ENCODE measurements at places on chromosomes 2 and 18.

- DNase-seq: no peak
These were observed 181.3 kb downstream of the ALPK2 start for GRCh38 chr18:58447402-58448095.

DNA sequence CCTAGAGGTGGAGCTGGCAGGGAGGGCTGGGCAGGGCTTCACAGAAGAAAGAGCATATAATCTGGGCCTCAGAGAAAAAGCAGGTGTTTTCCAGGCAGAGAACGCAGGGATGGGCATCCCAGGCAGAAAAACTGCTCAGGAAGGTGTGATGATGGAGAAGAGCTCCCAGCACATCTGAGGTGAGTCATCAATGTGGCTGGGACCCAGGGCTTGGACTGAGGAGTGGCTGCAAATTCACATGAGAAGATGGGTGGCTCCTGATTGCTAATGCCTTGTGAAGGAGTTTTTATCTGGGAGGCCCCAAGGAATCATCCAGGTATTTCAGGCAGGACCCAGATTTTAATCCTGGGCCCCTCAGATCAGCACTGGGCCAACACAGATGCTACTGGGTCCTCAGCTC, 10.2 kb downstream of the IL1F10 start:
- no peak for DNase-seq

- no peak for DNase-seq
These were observed 425.4 kb upstream of the MMADHC start for GRCh38 chr2:150012986-150013385.

- DNase-seq: peak; percentile 1
These were observed 106.4 kb downstream of the EXOC6B start for GRCh38 chr2:72719416-72719815.

GRCh38 chr2:223688094-223688835, 86.1 kb upstream of the SCG2 start:
- no peak for DNase-seq
